ENCODE measurements at places on chromosomes 1 and 21. TPM values are rescaled to one million over a fixed set of nuclear protein-coding genes. Genes with fewer than 3 reads are reported as not detected.

DNA sequence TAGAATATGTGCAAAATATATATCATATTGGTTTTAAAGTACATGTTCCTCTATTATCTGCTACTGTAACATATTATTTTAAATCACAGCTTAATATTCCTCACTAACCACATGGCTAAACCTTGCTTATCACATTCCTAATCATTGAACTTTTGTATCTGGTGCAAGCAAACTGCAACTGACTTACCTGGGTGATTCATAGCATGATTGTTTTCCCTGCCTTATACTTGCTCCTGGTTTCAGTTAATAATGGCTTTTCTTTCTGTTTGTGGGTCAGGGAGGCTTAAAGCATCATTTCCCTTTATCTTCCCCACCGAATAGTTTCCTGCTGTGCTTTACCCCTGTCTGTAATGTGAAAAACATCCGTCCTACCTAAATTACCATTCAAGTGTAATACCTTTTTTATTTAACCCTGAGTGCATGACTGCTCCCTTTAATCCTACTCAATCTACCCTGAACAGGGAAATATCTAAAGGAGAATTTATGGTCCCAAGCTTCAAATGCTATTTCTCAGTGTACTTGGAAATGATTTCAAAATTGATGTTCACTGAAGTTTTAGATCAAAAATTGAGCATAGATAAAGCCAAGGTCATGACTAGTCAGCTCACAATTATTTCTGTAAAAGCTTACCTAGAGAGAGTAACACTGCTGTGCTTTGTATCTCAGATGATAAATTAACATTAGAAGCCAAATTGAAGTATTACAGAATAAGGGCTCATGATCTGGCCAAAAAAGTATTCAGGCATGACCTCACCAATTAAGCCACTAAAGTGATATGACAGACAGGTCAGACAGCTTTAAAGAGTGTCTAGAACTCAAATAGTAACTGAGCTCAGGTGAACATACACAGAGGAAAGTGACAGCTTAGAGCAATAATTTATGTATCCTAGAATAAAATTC, 507.1 kb downstream of the BRINP3 start:
- DNase-seq = no peak

DNA sequence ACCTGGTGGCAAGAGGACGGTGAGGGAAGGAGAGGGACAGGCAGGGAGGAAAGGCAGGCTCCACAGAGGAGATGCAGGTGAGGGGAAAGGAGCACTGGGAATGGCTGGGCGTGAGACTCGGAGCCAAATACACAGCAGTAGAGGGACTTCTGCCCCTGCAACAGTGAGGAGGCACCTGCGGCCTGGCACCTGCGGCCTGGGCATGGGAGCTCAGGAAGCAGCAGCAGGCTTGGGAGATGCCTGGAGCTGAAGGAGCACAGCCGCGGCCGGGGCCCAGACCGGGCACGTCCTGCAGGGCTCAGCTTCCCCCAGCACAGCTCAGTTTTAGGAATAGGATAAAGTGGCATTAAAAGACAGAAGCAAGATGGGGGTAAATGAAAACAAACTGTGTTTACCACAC, 20.9 kb upstream of the TSPEAR start:
- peak; percentile 80 for DNase-seq

DNA sequence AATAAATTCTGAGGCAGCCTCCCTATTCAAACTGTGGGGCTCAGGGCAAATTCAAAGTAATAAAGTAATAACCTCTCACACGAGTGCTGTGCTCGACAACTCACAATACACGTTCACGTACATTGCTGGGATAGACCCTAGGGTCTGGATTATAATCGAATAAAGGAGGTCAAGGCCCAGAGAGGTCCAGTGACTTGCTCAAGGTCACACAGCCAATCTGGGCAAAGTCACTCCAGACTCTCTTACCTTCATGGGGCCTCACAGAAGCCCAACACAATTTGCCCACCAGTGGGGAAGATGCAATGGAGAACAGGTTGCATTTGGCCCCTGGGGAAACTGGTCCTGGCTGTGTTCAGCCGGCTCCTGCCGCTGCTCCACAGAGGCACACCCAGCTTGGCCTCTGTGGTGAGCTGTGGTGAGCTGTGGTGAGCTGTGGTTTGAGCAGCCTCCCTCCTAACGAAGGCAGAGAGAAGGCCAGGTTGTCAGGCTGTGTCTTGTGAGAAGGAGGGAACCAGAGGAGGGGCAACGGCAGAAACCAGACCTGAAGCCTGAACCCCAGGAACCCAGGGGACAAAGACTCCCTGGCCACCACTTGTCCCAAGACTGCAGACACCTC, 35.1 kb downstream of the NUAK2 start:
- no peak for DNase-seq

DNA sequence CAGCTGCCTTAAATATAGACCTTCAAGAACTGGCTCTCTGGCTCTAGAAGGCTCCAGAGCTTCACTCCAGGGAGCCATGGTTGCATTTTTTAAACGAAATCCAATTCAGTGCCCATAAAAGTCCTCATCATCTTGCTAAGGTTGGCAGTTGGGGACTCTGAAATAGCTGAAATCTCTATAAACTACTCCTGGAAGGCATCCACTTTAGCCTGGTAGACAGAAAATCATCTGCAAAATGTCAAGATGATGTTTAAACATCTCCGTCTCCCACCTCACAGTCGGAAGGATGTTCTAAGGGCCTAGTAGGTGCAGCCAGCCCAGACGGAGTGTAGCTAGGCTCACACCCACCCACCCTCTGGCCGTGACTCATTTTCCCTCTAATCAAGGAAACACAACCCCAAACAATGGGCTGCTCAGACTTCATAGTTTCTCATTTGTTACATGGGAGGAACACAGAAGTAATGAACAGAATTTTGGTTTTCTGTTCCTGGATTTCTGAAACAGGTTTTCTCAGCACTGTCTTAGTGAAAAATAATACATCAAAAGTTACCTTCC, 235.4 kb upstream of the KAZN start:
- no peak for DNase-seq

DNA sequence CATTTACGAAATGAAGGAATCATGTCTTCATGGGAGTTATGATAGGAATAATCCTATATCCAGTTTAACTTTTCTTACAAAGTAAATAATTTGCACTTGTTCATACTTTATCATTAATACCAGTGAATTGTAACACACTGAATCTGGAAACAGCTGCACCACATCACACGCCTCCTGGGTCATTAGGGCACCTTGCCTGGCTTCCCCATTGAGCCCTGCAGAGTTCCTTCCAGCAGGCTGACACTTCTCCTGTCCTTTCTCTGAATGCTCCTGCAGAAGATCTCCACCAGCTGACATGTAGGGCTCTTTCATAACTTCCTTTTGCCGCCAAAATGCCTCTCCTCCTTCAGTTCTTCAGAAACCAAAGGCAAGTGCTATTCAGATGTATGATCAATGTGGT, 201.1 kb downstream of the DAB1 start:
- no peak for DNase-seq

- DNase-seq = no peak
These were observed 30.9 kb downstream of the SLC37A1 start for GRCh38 chr21:42544544-42544943.

DNA sequence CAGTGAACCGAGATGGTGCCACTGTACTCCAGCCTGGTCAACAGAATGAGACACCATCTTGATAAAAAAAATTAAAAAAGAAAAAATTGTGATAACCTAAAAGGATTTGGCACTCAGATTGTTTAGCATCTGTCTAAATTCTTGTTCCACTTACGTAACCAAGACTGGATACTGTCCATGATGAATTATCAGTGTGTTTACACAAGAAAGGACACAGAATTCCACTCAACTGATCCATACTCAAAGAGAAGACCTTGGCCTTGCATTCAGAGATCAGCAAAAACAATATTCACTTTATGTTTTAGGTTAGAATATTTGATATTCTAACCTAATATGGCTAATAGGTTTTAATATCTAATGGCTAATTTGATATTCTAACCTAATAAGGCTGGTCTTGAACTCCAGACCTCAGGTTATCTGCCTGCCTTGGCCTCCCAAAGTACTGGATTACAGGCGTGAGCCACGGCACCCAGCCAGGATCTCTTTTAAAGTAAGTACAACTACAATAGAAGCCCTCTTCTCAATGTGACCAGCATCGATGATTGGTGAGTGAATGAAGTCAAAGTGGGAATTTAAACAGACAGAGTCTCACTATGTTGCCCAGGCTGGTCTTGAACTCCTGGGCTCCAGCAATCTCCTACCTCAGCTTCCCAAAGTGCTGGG, 43.1 kb upstream of the COX20 start:
- no peak for DNase-seq

DNA sequence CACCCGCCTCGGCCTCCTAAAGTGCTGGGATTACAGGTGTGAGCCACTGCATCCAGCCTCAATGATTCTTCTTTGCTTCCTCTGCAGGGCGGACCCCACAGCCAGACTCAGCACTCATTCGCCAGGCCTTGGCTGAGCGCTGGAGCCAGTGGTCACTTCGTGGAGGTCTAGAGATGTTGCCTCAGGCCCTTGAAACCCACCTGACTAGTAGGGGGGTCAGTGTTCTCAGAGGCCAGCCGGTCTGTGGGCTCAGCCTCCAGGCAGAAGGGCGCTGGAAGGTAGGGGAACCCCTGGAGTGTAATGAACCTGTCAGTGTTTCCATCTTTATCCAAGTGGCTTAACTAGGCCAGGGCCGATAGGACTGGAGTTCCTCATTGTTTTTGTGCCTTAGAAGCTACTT, 2.7 kb downstream of the PPOX start:
- no peak for DNase-seq

DNA sequence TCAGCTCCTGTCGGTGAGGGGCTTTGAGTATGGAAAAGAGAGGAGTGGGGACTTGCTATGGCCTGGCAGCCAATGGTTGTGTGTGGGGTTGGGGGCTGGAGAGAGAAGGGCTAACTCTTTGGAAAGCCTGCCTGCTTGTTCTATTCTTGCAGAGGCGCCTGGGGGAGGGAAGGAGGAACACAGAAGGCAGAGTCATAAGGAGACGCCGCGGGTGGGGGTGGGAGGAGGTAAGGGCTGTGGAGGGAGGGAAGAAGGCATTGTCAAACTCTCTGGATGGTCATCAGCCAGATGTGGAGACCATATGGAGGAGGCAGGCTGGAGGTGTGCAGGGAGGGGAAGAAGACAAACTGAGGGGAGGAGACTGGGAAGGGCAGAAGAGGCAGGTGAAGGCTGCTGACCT, 70.0 kb downstream of the PLXNA2 start:
- DNase-seq = no peak

DNA sequence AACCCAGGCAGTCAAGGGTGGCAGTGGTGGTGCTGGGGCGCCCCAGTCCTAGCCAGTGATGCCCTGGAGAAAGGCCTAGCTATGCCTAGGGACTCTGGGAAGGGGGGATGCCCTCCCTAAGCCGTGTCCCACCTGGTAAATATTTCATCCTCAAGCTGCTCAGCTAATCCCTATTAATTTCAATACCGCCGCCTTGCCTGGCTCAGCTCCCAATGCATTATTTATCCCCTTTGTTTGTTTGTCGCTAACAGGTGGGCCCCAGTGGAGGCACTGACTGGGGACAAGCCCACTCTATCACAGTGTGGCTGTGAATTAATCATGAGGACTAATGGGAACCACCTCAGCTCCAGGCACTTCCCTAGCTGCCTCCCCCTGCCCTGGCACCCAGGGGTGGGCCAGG, 22.5 kb downstream of the DMAP1 start:
- no peak for DNase-seq

DNA sequence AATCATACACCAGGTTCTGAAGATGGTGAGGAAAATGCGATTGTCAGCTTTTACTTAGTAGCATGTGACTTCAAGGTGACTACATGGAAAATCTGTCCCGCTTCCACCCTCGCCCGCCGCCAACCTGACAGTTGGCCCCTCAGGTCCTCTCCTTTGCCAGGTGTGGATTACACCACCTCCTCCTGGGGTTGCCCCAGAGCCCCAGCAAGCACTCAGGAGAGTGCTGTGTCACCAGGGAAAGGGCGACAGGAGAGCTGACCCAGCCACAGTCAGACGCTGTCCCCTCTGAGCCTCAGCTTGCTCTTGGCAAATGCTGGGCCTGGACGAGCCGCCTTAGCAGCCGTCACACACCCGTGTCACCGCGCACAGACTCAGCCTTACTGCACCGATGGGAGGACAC, 17.9 kb downstream of the PTTG1IP start:
- no peak for DNase-seq

DNA sequence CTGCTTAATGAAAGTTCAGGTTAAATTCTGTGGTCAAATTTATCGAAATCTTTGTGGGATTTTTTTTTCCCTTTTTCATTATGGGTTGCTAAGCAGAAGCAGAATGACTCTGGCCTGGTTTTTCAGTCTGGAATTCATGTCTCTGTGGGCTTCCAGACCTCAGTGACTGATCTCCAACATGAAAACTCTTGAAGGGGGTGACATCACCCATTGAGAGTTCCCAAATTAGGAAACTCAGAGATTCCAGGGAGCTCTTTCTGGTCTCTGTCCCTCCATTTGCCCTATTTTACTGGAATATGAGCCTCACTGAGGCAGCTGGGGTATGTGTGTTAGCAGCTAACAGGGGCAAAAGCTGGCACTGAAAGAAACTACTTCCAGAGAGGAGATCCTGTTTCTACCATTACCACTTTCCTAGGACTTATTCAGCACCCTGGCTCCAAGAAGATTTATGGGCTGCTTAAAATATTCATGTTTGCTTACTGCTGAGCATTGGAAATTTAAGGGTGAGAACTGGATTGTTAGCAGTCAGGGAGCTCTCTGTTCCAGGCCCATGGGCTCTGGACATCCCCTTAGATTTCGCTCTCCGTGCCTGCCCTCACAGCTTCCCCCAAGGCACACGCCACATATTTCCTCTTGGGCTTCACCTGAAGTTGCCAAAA, 203.4 kb upstream of the SPAG17 start:
- no peak for DNase-seq

GRCh38 chr1:192443616-192444015, 126.8 kb downstream of the RGS21 start:
- DNase-seq = no peak

GRCh38 chr1:10522322-10522860, 47.6 kb downstream of the PEX14 start:
- no peak for DNase-seq

DNA sequence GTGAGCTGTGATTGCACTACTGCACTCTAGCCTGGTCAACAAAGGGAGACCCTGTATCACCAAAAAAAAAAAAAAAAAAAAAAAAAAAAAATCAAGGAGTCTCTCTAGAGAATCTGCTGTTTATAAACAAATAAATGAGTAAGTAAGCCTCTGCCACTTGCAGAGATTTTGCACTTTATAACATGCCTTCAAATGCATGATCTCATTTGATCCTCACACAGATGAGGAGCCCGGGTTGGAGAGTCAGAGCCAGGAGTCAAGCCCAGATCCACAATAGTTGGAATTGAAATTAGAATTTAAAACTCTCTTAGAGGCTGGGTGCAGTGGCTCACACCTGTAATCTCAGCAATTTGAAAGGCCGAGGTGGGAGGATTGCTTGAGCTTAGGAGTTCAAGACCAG, 4.0 kb downstream of the PRELP start:
- DNase-seq = no peak

Gene CYP4A11
- total RNA-seq = not detected

Gene LMX1A
- not detected for total RNA-seq

Gene YOD1
- total RNA-seq = 4.8 TPM

Gene LAD1
- total RNA-seq = 0.16 TPM

Gene OR6K3
- total RNA-seq = not detected

Gene SLC1A7
- not detected for total RNA-seq

Gene LYPD8
- not detected for total RNA-seq

Gene OR6F1
- not detected for total RNA-seq
